ENCODE measurements at places on chromosomes 2 and 18.

DNA sequence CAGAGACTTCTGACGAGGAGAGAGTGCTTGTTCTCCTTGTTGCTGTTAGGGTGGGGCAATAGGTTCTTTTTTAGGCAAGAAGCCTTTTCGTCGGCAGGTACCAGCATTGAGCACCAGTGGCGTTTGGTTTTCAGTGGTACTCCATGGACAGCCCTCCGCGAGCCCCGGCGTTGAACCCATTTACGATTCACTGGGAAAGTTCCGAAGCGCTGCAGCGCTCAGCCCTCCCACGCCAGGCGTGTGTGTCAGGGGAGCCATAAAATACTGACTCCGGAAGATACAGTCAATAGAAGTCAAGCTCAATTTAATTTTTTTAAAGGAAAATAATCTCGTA, 494 bp upstream of the ROCK1 start:
- DNase-seq, result no peak

DNA sequence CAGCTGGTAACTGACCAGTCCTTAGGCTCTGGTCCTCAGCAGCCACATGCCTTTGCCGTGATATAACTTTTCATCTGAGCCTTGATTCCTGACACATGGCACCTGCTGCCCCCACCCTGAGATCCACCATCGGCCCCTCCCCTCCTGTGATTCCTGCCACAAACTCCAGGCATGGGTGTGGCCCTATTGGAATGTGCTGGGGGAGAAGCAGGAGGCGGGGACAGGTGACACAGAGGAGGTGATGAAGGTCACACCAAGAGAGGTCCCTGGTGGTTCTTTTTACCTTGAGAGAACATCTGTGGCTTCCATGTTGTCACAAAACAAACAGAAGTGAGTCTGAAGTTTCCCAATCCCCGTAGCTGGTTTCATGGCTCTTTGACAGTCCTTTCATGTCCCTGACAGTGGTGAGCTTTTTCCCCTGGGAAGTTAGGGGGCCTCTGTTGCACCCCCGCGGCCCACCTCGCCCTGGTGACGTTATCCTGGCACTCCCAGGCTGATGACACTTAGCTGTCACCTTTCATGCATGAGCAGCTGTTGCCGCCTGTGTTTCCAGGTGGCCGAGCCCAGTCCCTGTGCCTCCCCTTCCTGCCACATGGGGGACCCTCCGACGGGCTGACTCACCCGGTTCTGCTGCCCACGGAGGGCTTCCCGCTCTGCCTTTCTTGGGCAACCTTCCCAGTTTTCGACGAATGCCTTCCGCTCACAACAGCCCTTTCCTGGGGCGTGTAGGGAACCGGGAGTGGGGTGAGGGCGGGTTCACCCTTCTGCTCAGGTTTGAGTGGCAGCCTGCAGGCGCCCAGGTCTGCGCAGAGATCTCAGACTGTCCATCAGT, 66.3 kb upstream of the GLI2 start:
- peak; percentile 38 for DNase-seq

DNA sequence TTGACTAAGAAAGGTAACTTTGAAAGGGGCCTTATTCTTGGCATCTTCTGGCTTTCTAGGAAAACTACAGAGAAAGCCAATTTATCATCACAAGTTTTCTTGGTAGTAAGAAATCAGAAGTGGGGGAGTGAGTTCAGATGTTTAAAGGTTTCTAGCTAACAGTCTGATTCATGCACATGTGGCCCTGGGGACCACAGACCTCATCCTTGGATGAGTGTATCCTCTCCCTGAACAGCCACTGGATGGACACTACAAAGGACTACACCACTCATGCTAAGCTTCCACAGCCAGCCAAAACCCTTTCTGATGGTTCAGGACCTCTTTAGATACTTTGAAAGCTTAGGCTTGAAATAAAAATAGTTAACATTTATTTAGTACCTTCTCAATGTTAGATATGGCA, 218.3 kb upstream of the STK17B start:
- no peak for DNase-seq

GRCh38 chr2:47833516-47833968, 50.6 kb downstream of the MSH6 start:
- no peak for DNase-seq

DNA sequence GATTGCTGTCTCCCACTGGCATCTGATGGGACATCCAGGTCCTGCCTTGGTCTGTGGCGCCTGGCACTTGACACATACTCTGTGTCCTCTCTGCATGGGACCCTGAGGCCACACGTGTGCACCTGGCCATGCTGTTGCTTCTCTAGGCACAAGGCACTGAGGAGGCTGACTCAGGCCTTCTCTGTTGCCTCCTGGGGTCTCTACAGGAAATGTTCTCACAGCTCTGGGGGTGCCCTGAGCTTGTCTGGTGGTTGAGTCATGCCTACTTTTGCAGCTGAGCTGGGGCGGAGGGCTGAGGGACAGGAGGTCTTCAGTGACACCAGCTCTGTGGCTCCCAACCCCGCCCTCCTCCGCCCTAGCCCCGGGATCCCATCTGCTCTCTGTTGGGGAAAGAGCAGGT, 207.0 kb upstream of the HS6ST1 start:
- peak; percentile 36 for DNase-seq

DNA sequence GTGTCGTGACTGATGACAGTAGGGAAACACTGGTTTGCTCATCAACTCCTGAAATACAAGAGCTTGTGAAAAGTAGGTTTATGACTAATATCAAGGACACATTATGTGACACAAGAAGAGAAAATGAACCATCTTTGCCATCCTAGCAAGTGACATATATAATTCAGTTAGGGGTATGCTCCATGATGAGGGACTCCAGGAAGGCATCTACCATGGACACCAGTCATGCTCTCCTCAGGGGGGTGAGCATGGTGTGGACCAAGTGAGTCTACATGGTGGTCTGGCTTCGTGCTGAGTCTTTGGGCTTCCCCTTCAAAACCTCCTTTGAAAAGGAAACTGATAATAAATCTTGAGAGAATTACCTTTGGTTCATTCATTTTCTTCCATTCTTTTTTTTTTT, 11.7 kb upstream of the SERPINB5 start:
- no peak for DNase-seq

DNA sequence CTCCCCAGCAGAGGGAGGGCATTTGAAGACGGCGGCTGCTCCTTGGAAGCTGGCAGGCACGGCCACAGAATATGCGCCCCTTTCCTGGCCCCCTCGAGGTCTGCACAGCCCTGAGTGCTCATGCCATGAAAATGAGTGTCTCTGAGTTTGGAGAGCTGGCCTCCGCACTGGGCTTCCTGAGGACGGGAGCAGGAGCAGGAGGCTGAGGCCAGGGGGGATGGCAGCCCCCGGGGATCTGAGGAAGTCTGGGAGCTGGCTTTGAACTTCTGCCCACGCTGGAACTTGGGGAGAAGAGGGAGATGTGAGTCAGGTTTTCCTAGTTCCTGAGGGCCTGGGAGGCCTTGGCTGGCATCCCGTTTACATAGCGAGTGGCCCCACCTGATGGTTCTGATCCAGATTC, 47.0 kb downstream of the RRM2 start:
- no peak for DNase-seq

DNA sequence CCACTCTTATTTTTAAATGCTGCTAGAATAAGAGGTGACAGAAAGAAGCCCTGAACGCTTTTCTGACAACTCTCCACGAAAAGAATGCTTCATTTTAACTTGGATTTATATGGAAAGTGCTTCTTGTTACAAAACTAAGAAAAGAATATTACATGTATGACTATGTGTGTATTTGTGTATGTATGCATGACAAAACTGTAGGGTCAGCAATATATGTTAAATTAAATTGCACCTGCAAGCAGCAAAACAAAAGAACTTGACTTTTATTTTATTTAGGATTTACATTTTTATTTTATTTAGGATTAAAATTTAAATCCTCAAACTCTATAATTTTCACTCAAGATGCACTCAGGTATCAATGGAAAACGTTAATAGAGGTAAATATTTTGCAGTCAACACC, 187.1 kb downstream of the NR4A2 start:
- DNase-seq, result no peak

DNA sequence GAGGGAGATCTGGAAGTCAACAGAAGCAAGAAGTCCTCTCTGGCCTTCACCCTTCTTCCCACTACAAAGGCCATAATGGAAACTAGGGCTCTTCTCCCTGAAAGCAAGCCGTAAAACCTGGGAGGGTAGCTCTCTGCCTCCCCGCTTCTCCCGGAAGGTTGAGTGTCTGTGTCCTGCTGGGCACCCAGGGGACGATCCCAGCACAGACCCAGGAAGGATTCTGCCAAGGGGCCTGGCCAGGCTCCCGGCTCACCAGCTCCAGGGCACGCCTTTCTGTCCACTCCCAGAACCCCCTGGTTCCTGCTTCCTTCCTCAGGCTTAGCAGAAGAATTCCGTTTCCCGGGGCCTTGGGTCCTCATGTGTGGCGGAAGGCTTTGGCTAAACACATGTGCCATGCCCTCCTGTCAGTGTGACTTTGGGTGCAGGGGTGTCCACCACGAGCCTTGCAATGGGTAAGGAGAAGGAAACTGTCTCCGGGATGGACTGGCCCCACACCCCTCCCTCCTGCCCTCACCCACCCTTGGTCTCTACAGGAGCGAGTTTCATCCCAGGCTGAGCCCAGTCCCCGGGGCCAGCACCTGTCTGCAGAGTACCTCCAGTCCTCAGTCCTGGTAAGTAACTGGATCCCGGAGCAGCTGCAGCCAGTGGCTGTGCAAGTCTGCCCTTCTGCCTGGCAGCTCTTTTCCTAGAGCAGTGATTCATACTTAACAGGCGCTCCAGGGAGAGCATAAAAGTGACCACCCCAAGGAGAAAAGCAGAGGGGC, 135.8 kb downstream of the TPO start:
- no peak for DNase-seq

- peak; percentile 86 for DNase-seq
Observed at GRCh38 chr2:239275044-239275685, 125.7 kb downstream of the HDAC4 start.

GRCh38 chr18:48902856-48903601, 47.7 kb downstream of the SMAD7 start:
- no peak for DNase-seq

GRCh38 chr2:119820275-119820674, 60.6 kb downstream of the PTPN4 start:
- no peak for DNase-seq

- no peak for DNase-seq
Observed at GRCh38 chr2:219782737-219783348, 155.4 kb downstream of the SLC4A3 start.

- DNase-seq, result no peak
Observed at GRCh38 chr2:98029718-98030222, 34.0 kb upstream of the TMEM131 start.

GRCh38 chr2:222762342-222762741, 90.9 kb downstream of the MOGAT1 start:
- no peak for DNase-seq

DNA sequence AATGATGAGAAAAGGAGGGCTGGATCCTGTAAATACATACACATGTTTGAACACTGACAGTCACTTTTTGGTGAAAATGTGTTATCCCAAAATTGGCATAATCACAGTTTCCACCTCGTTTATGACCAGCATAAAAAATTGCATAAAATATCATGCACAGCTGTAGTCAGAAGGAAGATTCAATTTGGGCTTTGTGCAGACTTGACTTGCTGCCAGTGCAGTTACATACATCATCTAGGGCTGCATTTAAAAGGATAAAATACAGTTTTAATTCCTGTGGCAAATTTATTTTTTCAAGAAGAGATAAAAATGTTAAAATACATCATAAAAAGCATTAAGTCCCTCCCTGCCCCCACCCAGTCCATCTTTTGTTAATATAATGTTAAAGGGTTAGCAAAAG, 103.8 kb downstream of the VWC2L start:
- DNase-seq, result no peak
